Stimulated activated CD4-positive, alpha-beta T cell treated with anti-CD3 and anti-CD28 coated beads, TNF-alpha, amount 100 ng/mL, for 1 hour (primary cell): ENCODE measurements at places on chromosomes 2 and 18.

GRCh38 chr2:9692456-9693195 lies 61.8 kb upstream of the YWHAQ start:
- DNase-seq, result no peak

DNA sequence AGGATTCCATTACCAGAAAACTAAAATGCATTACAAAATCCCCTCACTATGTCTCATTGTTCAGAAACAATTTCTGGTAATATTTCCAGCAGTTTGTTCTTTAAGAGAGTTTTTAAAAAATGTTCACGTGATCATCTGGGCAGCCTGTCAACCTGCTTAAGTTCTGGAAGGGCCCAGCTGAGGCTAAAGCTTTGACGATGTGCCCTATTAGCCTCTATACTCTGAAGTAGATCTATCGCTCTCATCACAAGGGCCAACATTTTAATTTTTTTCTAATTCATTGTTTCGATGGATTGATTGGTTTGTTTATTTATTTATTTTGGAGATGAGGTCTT lies 205.8 kb downstream of the PRKCE start:
- DNase-seq, result no peak

DNA sequence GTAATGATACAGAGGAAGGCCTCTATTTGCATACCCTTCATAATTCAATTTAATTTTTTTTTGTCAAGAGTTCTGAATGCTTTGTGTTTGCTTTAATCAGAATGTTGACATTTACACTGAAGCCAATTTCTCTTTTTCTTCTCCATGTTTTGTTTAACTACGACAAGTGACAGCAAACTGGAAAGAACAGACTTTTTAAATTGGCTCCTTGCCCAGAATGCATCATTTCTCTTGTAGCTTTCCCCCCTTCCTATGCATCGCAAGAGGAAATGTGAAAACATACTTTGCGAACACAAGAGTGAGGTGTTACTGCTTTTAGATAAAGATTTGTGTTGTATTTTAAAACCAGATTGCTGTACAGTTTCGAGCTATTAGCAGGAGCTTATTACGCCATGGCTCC lies 955.2 kb upstream of the CELF4 start:
- DNase-seq, result no peak

- DNase-seq, result no peak
Observed at GRCh38 chr2:48059975-48060374, 153.7 kb upstream of the FBXO11 start.

DNA sequence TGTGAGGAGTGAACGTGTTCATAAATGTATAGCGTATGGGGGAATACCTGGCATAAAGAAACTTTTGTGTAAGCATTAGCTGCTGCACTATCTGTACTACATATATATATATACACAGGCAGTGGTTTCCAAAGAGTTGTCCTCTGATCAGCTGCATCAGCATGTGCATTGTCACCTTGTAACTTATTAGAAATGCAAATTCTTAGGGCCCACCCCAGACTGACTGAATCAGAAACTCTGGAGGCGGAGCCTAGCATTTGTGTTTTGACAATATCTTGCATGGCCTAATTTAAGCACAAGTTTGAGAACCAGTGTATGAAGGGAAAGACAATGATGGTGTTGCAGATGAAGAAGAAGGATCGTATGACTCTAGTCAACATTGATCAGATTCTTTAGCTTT lies 299.5 kb downstream of the CCDC102B start:
- no peak for DNase-seq

- no peak for DNase-seq
Observed at GRCh38 chr2:172270278-172271079, 156.9 kb upstream of the ITGA6 start.

DNA sequence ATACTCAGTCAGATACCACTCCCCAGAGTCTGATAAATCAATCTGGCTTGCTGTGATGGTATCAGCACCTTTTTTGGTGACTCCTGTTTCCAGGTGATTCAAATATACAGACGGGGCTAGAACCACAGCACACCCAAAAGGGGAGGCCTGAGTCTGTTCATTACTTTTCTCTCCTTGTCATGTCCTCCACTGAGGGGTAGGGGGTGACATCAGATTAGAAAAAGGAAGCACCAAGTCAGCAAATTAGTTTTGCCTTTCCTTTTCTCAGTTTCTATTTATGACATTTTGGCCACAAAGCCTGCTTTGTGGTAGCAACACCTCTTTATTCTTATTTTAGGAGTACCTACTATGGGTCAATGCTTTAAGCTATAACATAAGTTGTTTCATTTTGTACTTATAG lies 127.4 kb downstream of the CCDC102B start:
- no peak for DNase-seq
